ENCODE measurements at places on chromosomes 2 and 18. TPM values are rescaled to one million over a fixed set of nuclear protein-coding genes. Genes with fewer than 3 reads are reported as not detected.

TCF23 gene
- total RNA-seq = not detected

DNA sequence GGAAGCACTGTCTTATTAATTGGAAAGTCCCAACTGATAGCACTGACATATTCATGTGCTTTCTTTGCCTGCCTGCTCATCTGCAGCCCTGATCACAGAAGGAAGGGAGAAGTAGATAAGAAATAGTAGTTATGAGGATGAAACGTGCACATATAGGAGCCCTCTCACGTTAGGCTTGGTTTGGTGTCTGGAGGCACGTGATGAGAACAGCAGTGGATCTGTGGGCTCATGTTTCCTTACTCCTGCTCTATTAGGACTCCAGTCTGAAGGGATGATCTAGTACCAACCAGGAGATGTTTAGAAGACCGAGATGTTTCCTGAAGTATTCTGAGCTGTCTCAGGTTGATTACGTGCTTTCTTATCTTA lies 84.9 kb downstream of the MAP4K4 start:
- H3K4me3 ChIP-seq = no peak overlapping the region
- DNase-seq = no peak
- H3K27ac ChIP-seq = no peak overlapping the region
- H3K36me3 ChIP-seq = no peaks in the 10 kb centered on the region
- peaks cover 4% of the 10 kb centered on the region for H3K27me3 ChIP-seq

GRCh38 chr2:240819126-240819857 lies 727 bp downstream of the KIF1A start:
- H3K27ac ChIP-seq = no peak overlapping the region
- no peak overlapping the region for H3K4me3 ChIP-seq
- no peaks in the 10 kb centered on the region for H3K4me1 ChIP-seq
- H3K27me3 ChIP-seq = peaks cover 13% of the 10 kb centered on the region

ALPG gene
- not detected for total RNA-seq

BMP10 gene
- total RNA-seq = not detected

MYO5B gene
- total RNA-seq = 4.4 TPM

DNA sequence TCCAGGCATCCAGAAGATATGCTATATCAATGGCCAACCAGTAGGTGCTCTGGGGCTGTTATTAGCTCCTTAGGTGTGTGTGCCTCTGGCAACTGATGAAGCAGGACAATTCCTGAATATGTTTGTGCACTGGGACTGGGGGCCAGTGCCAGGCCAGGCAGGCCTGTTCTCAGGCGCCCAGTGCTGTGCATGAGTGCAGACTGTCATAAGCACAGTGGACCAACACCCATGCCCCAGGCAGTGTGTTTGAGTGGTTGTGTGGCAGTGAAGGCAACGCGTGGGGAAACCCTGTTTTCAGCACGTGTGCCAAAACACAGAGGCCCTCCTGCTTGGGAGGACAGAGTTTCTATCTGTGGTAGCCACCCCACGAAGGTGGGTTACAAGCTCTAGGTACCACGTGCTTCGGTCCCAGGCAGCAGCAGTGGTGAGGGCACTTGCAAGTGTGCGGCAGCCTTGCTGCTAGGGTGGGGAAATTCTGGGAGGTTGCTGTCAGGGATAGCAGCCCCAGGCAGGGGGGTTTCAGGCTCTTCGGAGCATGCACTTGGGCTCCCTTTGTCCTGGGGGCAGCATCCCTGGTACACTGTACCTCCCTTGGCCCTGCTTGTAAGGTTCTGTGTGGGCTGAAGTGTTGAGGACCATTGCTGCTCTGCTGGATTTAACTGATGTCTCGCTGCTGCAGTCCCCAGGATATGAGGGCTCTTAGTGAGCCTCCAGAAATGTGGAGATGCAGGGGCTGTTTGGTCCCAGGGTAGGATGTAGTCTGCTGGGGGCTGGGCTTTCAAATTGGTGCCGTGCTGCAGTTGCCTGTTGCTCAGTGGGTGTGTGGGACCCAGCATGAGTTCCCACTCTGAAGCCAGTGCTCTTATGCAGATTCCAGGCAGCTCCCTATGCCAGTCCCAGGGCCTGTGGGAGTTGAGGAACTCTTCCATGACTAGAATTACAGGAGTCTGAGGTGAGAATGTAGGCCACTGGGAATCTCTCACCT lies 280.9 kb downstream of the RPRM start:
- H3K4me1 ChIP-seq = no peaks in the 10 kb centered on the region
- H3K27me3 ChIP-seq = no peaks in the 10 kb centered on the region
- H3K36me3 ChIP-seq = no peaks in the 10 kb centered on the region
- no peak for DNase-seq
- no peak overlapping the region for H3K4me3 ChIP-seq

DNA sequence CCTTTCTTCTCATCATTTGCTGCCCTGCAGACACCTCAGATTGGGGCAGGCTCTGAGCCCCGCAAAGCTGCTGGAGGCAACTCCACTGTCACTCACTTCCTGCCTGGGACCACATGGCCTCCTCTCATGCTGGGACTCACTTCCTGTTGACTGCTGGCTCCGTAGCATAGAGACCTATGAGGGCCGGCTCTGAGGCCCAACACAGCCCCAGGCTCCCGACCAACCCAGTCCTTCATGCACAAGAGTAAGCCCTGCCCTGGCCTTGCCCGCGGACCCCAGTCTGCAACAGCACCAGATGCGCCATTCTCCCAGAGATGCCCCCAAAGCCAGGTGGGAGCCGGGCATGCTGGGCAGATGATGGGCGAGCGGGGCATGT lies 55.7 kb downstream of the DNMT3A start:
- H3K27me3 ChIP-seq = no peaks in the 10 kb centered on the region
- no peak overlapping the region for H3K4me3 ChIP-seq
- DNase-seq = no peak
- H3K4me1 ChIP-seq = peaks cover 30% of the 10 kb centered on the region
- peak overlapping the region; percentile 72 for H3K27ac ChIP-seq

- no peaks in the 10 kb centered on the region for H3K4me1 ChIP-seq
- no peak for DNase-seq
- H3K27me3 ChIP-seq = no peaks in the 10 kb centered on the region
- H3K4me3 ChIP-seq = no peak overlapping the region
- H3K27ac ChIP-seq = no peak overlapping the region
These were observed 469.7 kb upstream of the FANCL start for GRCh38 chr2:58710795-58711279.

DNA sequence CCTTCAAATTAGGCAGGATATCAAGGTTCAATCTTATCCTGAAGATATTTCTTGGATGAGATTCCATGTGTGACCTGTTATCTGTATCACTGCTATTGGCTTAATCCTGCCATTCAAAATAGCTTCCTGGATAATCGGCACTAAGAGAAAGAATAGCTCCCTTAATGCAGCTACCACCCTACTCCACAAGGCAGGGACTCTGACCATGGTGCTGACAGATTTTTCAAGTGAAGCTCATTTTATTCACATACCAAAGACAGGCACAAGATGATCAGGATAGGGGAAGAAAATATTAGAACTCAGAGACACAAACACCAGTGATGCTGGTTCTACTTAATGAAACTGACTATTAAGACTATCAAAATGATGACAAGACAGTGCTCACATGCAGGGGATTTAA lies 74.9 kb downstream of the ORC4 start:
- no peak for DNase-seq
- no peak overlapping the region for H3K27ac ChIP-seq
- no peaks in the 10 kb centered on the region for H3K36me3 ChIP-seq
- no peak overlapping the region for H3K4me3 ChIP-seq
- H3K4me1 ChIP-seq = no peaks in the 10 kb centered on the region
- H3K27me3 ChIP-seq = no peaks in the 10 kb centered on the region

DNA sequence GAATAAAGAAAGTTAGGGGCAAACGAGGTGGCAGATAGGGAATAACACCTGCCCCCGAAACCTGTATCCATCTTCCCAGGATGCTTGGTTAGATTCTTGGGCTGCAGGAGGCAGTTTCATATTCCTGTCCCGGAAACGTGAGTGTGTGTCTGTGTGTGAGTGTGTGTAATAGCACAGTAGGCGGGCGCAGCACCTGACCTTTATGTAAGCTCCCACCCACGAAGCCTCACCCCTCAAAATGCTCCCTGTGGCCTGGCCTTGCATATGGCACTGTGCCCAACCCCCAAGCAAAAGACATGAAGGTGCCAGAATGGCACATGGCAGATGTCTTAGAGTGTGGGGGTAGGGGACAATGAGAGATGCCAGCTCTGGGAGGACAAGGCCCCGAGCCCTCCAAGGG lies 48.9 kb downstream of the EFR3B start:
- H3K27ac ChIP-seq = no peak overlapping the region
- no peaks in the 10 kb centered on the region for H3K4me1 ChIP-seq
- no peak for DNase-seq

DNA sequence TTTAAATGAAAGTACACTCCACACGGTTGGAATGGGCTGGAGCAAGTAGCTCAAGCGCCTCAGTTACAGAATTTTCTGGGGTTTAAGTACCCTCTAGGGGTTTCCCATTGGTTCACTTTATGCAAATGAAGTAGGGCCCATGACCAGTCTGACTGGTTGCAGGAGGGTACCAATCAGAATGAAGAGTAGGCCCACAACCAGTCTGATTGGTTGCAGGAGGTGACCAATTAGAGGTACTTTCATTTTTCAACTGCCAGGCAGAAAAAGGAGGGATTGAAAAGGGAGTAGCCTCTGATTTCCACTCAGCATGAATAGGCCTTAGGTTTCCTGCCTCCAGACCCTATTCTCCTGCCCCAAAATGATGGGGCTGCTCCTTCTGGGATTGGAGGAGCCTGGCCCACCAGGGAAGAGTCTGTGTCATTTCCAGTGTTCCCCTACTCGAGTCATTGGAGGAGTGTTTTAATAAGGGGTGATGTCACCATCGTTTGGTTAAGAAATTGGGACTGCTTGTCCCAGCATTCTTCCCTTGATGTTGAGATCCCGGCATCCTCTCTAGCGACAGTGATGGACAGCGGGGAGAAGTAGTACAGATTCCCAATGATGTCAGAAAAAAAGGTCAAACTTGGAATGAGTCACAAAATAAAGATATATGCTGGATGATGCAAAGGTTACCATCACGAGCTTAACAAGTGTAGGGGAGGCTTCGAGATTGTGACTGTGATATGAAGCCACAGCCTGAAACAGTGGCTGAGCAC lies 210.4 kb downstream of the SH3BP4 start:
- H3K27ac ChIP-seq = no peak overlapping the region
- H3K27me3 ChIP-seq = no peaks in the 10 kb centered on the region
- H3K4me3 ChIP-seq = no peak overlapping the region
- H3K36me3 ChIP-seq = no peaks in the 10 kb centered on the region

PROKR1 gene
- not detected for total RNA-seq

- H3K4me3 ChIP-seq = no peak overlapping the region
- no peak for DNase-seq
- no peaks in the 10 kb centered on the region for H3K4me1 ChIP-seq
- H3K27me3 ChIP-seq = no peaks in the 10 kb centered on the region
These were observed 50.6 kb downstream of the TTC21B start for GRCh38 chr2:165902934-165903333.

DNA sequence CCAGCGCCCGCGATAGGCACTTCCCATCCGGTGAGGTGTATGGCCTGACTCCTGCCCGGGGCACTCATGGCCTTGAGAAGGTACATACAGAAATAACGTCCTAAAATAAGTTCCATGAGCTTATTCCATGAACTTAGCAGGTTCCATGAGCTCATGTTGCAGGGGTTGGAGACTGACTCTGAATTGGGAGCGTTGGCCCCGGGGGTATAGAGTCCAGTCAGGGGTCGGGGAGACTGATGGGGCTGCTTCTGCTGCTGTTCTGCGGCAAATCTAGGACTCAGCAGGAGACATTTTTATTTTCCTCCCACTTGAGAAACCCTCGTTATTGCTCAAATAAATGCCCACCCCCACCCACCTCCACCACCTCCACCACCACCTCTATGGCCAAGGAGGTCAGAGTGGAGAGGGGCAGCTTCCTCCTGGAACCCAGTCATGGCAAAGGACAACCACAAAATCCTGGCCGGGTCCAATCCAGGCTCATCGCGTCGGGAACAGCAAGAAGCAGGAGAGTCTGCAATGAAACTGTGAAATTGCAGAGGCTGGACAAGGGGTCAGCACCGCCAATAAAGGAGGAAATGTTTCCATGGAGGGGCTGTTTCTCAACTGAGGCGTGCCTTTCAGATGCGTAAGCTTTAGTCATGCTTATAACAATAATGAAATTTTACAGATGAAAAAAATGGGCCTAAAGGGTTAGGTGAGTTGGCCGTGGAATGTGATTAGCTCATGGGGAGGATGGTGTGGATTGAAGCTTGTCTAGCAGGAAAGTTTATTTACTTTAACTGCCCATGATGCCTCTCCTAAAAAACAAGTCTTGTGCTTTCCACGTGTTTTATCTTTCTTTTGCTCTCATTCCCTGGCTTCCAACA lies 136.6 kb upstream of the ALKAL2 start:
- no peaks in the 10 kb centered on the region for H3K4me1 ChIP-seq
- no peak overlapping the region for H3K27ac ChIP-seq
- H3K36me3 ChIP-seq = no peaks in the 10 kb centered on the region
- no peak overlapping the region for H3K4me3 ChIP-seq

DTNA gene
- total RNA-seq = 0.36 TPM

DNA sequence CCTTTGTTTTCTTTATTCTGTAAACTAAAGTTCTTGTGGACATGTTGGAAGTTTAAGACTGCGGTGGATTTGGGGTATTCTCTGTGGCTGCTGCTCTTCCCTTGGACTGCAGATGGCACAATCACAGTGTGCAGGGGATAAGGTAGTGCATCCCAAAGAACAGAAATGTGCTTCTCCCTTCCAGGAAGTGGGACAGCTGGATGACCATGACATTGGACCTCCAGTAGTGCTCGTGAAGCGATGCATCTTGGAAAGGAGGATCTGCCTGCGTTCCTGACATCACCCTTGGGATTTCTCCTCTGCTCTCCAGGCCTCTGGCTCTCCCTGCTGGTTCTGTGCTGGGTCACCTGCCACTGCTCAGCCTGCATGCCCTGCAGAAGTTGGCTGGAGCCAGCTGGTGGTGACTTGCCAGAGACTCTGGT lies 109.9 kb downstream of the SLC4A3 start:
- no peak for DNase-seq
- H3K27ac ChIP-seq = no peak overlapping the region
- H3K27me3 ChIP-seq = no peaks in the 10 kb centered on the region
- H3K4me3 ChIP-seq = no peak overlapping the region

TRIM43 gene
- not detected for total RNA-seq

DNA sequence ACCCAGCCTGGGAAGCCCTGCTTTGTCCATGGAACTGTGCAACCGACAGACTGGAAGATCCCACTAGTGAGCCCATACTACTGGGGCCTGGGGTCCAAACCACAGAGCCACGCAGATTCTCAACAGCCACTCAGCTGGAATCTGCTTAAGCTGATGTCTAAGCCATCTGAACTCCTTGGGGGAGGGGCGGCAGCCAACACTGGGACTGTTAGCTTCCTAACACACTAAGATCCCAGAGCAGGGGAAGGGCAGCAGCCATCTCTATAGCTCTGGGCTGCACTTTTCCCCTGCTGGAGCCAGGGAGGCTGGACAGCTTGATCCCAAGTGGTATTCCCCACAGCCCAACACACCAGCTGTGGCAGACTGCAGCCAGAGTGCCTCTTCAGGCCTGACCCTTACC lies 118.3 kb downstream of the RPRM start:
- no peaks in the 10 kb centered on the region for H3K27me3 ChIP-seq
- no peak overlapping the region for H3K4me3 ChIP-seq
- no peak for DNase-seq

EMILIN1 gene
- 1.7 TPM for total RNA-seq
